ENCODE measurements at places on chromosomes 16 and 17.

- no peak for DNase-seq
Observed at GRCh38 chr16:89801800-89802199, 14.6 kb downstream of the FANCA start.

DNA sequence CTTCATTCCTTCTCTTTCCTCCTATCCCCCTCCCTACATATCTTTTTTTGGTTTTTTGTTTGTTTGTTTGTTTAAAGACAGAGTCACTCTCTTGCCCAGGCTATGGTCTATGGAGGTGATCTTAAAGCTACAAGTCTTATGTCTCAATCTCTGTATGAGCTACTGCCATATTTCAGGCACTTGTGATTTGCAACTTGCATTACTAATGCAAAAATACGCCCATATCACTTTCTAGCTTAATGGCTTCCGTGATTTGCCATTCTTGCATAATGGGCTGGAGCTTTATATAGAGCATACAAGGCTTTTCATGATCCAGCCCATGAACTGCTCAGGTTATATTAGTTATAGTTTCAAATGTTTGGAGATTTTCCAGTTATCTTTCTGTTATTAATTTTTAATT lies 7.5 kb downstream of the CFAP97D1 start:
- no peak for DNase-seq

- DNase-seq: peak; percentile 56
Observed at GRCh38 chr17:79777120-79777893, 641 bp upstream of the CBX2 start.

GRCh38 chr17:77737442-77738265 lies 220.8 kb upstream of the TNRC6C start:
- DNase-seq: no peak

DNA sequence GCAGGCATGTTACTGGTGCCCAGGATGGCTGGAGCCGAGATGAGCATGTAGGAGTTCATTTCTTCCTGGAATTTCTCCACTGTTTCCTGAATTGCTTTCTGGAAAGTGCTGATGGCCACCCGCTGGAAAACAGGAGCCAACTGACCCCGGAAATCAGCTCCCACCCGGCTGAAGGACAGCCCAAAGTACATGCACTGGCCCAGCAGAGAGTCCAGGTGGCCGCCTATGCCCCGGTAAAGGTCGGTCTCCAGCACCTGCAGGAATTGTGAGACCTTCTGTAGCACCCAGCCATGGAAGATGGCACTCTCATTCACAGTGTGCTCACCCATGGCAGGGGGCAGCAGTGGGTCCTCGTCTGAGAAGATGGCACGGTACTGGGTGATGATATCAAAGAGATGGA lies 4.3 kb upstream of the PDF start:
- no peak for DNase-seq

- DNase-seq: peak; percentile 68
Observed at GRCh38 chr17:17749921-17750320, 68.7 kb downstream of the RAI1 start.

GRCh38 chr16:49453021-49453420 lies 79.4 kb downstream of the C16orf78 start:
- no peak for DNase-seq

GRCh38 chr16:47486856-47487255 lies 25.7 kb downstream of the PHKB start:
- DNase-seq: no peak

- no peak for DNase-seq
Observed at GRCh38 chr16:11705311-11706025, 37.2 kb downstream of the TXNDC11 start.

DNA sequence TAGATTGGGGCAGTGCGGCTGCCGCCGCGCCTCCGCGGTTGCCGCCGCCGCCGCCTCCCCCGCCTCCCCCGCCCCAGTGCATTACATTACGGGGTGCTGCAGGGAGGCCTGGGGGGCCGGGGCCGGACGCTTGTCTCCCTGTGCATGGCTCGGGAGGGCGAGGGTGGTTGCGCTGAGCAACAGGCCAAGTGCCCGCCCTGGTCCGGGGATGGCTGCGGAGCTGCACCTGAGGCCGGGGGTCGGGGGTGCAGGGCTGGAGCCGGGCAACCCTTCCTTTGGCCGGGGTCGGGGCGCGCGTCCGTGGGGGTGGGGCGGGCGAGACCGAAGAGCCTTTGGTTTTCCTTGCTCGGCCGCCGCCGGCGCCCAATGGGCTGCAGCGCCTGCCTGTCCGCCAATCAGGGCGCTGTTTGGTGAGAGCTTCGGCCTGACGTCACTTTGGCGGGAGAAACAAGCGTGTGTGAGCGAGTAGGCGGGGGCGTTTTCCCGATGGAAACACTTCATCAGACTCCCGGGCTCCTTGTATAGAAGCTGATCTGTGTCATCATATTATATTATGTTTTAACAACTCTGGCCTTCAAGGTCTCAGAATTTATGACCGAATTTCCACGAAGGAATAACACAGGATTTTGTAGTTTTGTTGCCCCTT lies 941 bp upstream of the FBXL20 start:
- DNase-seq: peak; percentile 93

- peak; percentile 23 for DNase-seq
Observed at GRCh38 chr17:77356109-77356689, 215.4 kb downstream of the SEC14L1 start.

DNA sequence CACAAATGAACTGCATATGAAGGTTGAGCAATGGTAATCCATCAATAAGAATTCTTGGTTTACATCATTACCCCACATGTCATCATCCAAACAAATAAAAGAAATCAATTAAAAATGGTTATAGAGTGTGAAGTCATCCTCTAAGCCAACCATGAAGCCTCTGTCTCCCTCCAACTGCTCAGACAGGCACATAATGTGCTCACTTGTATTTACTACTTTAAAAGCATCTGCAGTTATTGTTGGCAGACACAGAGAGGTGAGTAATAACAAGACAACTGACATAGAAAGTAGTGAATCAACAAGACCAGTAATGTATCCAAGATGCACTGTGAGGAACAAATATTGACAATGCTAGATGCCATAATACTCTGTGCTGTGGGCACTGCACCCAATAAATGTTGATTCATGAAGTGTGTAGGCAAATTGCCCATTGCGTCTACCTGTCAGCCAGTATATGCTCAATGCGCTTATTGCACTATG lies 20.0 kb downstream of the ADAMTS18 start:
- DNase-seq: no peak

DNA sequence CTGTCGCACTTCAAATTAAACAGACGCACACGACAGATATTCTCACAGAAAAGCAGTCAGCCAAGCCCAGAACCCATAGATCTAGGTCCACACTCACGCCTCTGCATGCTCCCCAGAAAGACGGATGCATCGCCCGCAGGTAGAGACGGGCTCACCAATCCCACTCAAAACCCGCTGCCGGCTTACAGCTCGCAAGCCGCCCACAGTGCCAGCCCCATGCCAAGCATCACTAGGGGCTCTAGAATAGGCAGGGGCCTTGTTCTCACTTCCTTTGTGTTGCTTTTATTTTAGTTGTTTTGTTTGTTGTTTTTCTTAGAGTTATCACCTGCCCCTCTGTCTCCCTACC lies 336 bp upstream of the BMERB1 start:
- DNase-seq: no peak

GRCh38 chr17:40251576-40251975 lies 32.5 kb downstream of the WIPF2 start:
- DNase-seq: no peak

Data from activated T-cell treated with anti-CD3 and anti-CD28 coated beads, Interleukin-2, amount 50 U/mL, for 48 hours (primary cell).